IMR-90 (cell line): ENCODE measurements at places on chromosomes 3 and 15. TPM values are rescaled to one million over a fixed set of nuclear protein-coding genes. Genes with fewer than 3 reads are reported as not detected.

Gene MINAR1
- 1.4 and 1.6 TPM in 2 replicates for total RNA-seq

Gene STRA6
- total RNA-seq: not detected in 2 replicates

Gene ZNF106
- 87.5 and 107 TPM in 2 replicates for total RNA-seq

Gene DOCK3
- total RNA-seq: under 0.01 TPM in 2 replicates

Gene HRH1
- total RNA-seq: 13.1 and 16.1 TPM in 2 replicates

Gene GOLGA8Q
- total RNA-seq: 0.18 and 0.28 TPM in 2 replicates

Gene CLRN1
- total RNA-seq: not detected in 2 replicates

Gene GNAT1
- total RNA-seq: not detected in 2 replicates

Gene C3orf85
- total RNA-seq: not detected in 2 replicates

Gene SV2B
- total RNA-seq: not detected in 2 replicates

Gene TMEM212
- total RNA-seq: not detected in 2 replicates

Gene PRSS50
- not detected in 2 replicates for total RNA-seq

Gene APOD
- total RNA-seq: not detected in 2 replicates

Gene SPINT1
- 0.56 and 0.90 TPM in 2 replicates for total RNA-seq

Gene MAP1A
- total RNA-seq: 47.2 and 48.2 TPM in 2 replicates

Gene ISLR2
- not detected in 2 replicates for total RNA-seq

Gene PPP4R2
- total RNA-seq: 31.4 and 60.0 TPM in 2 replicates

Gene CD200R1L
- total RNA-seq: not detected in 2 replicates

Gene ECE2
- not detected in 2 replicates for total RNA-seq

Gene FANCD2OS
- total RNA-seq: not detected in 2 replicates

Gene PHLDB2
- total RNA-seq: 27.2 and 28.7 TPM in 2 replicates

Gene GREM1
- total RNA-seq: 848 and 1,032 TPM in 2 replicates

Gene LMAN1L
- not detected in 2 replicates for total RNA-seq

Gene ACTRT3
- 2.5 TPM in 2 replicates for total RNA-seq
